ENCODE measurements at places on chromosomes 16 and 17.

GRCh38 chr16:11257131-11257938 lies 1.3 kb upstream of the SOCS1 start:
- H3K36me3 ChIP-seq = no peaks in the 10 kb centered on the region
- H3K27me3 ChIP-seq = no peaks in the 10 kb centered on the region
- H3K27ac ChIP-seq = peak overlapping the region; percentile 95
- peak overlapping the region; percentile 81 for H3K4me3 ChIP-seq

DNA sequence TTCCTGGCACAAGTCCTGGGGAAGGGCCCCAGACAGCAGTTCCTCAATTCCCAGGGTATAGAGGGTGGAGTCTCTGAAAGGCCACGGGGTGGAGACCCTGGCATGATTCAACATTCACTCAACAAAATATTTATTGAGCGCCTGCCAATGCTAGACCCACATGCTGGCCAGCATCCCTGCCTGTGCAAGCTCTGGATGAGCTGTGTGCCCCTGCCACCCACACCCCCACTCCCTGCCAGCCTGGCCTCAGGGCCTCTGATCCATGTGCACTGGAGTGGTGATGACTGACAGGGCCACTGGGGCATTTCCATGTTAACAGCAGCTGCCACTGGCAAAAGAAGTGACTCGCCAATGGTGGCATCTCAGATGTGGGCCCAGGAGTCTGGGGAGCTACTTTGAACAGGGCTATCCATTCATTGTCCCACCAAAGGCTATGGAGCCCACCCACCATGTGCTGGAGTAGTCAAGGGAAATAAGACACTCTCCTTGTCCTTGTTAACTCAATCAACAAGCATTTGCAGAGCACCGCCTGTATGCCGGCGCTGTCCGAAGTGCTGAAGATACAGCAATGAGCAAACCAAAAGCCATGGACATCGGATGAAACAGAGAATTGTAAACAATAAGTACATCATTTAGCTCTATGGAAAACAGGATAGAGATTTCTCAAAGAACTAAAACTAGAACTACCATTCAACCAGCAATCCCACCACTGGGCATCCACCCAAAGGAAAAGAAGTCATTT lies 3.0 kb upstream of the PRSS22 start:
- no peak overlapping the region for H3K4me3 ChIP-seq
- H3K36me3 ChIP-seq = peaks cover 2% of the 10 kb centered on the region
- peaks cover 8% of the 10 kb centered on the region for H3K4me1 ChIP-seq
- no peak for DNase-seq

GRCh38 chr16:23482778-23483177 lies 27.5 kb downstream of the GGA2 start:
- no peaks in the 10 kb centered on the region for H3K4me1 ChIP-seq
- no peak overlapping the region for H3K27ac ChIP-seq
- no peak for DNase-seq
- H3K36me3 ChIP-seq = peaks cover 5% of the 10 kb centered on the region

DNA sequence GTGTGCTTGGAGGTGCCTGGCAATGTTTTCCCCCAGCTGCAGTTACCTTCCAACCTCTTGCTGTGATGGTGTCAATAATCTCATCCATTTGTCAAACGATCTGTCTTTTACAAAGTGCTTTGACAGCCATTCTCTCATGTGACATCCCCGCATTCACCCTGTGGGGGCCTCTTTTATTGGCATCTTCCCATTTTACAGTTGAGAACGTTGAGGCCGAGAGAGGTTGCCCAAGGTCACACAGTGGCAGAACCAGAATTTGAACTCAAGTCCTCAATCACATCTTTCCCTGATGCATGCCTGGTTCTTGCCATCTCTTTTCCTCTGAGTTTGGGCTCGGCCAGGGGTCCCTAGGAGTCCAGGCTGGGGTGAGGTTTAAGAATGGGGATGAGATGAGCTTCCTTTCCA lies 1.5 kb downstream of the TAOK2 start:
- no peaks in the 10 kb centered on the region for H3K27me3 ChIP-seq
- peak overlapping the region; percentile 50 for H3K4me3 ChIP-seq
- H3K27ac ChIP-seq = peak overlapping the region; percentile 77
- DNase-seq = no peak
- peaks cover 7% of the 10 kb centered on the region for H3K36me3 ChIP-seq

- H3K4me1 ChIP-seq = no peaks in the 10 kb centered on the region
- no peaks in the 10 kb centered on the region for H3K36me3 ChIP-seq
- no peaks in the 10 kb centered on the region for H3K27me3 ChIP-seq
- H3K27ac ChIP-seq = no peak overlapping the region
- no peak for DNase-seq
- no peak overlapping the region for H3K4me3 ChIP-seq
Measured at GRCh38 chr17:33560165-33560564, 267.1 kb upstream of the ASIC2 start.

DNA sequence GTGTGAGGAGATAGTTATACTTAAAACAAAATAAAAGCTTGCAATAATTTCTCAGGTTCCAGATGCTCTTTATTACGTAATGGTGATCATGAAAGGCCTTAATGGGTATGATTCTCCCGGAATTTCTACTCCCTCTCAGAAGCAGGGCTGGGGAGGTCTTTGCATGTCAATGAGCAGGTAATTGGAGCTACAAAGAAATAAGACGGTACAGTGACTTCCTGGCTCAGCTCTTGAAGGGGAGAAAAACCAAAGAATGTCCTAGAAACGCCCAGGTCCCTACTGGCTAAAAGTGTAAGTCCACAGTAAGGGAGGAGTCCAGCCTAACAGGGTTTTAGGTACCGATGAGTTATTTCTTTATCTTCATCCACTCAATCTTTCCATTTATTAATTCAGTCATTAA lies 390.9 kb downstream of the TMEM114 start:
- no peaks in the 10 kb centered on the region for H3K36me3 ChIP-seq
- H3K4me1 ChIP-seq = no peaks in the 10 kb centered on the region
- no peak overlapping the region for H3K4me3 ChIP-seq
- H3K27me3 ChIP-seq = no peaks in the 10 kb centered on the region
- H3K27ac ChIP-seq = no peak overlapping the region

DNA sequence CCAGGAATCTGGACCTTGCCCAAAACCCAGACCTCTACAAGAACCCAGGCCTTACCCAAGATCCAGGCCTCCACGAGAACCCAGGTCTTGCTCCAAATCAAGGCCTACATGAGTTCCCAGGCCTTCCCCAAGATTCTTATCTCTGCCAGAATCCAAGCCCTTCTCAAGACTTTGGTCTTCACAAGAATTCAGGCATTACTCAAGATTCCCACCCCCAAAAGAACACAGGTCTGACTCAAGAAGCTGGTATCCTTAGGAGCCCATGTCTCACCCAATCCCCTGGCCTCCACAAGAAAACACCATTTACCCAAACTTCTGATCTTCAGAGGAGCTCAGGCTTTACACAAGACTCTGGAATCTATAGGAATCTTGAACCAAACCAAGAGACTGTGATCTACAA lies 2.6 kb downstream of the SPEM3 start:
- H3K4me3 ChIP-seq = no peak overlapping the region
- H3K27me3 ChIP-seq = no peaks in the 10 kb centered on the region
- no peaks in the 10 kb centered on the region for H3K4me1 ChIP-seq
- no peak for DNase-seq

- no peaks in the 10 kb centered on the region for H3K36me3 ChIP-seq
- H3K27me3 ChIP-seq = no peaks in the 10 kb centered on the region
- no peak for DNase-seq
- H3K4me1 ChIP-seq = peaks cover 2% of the 10 kb centered on the region
- H3K27ac ChIP-seq = no peak overlapping the region
Measured at GRCh38 chr16:75383141-75383540, 50.2 kb downstream of the CFDP1 start.

DNA sequence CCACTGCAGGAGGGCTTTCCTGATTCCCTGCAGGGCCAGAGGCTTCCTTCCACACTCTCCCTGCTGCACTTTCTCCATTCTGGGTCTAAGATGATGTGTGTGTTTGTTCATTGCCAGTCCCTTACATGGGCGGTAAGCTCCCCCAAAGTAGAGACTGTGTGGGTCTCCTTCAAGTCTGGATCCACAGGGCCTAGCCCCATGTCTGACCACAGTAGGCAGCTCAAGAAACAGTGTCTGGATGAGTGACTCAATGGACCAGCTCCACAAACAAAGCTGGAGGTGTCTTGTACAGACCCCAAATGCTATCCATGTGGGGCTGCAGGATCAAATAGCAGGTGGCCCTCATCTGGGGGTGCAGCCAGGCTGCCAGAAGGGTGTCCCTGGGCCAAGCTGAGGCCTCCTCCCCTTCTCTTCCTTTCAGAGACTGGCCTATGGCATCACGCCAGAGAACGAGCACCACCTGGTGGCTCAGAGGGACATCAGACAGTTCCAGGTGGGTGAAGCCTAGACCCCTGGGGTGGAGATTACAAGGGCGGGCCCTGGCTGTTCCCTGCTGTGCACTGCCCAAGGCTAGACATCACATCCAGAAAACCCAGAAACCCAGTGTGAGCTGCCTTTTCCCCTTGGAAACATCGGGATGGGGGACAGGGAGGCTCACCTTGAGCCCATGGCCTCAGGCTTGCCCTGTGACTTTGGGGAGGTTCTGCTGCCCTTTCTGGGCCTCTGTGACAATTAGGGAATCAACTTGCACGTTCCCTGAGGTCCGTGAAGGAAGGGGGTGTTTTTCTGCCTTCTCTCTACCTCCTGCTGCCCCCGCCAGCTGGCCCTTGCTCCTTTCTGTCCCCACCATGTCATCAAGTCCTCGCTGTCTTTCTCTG lies 45.9 kb downstream of the SLC6A2 start:
- H3K27ac ChIP-seq = no peak overlapping the region
- no peaks in the 10 kb centered on the region for H3K27me3 ChIP-seq
- no peaks in the 10 kb centered on the region for H3K4me1 ChIP-seq
- no peak overlapping the region for H3K4me3 ChIP-seq
- DNase-seq = peak; percentile 66

- H3K27ac ChIP-seq = no peak overlapping the region
- DNase-seq = no peak
- H3K27me3 ChIP-seq = no peaks in the 10 kb centered on the region
- no peaks in the 10 kb centered on the region for H3K4me1 ChIP-seq
Measured at GRCh38 chr16:11117576-11118211, 138.3 kb downstream of the SOCS1 start.

DNA sequence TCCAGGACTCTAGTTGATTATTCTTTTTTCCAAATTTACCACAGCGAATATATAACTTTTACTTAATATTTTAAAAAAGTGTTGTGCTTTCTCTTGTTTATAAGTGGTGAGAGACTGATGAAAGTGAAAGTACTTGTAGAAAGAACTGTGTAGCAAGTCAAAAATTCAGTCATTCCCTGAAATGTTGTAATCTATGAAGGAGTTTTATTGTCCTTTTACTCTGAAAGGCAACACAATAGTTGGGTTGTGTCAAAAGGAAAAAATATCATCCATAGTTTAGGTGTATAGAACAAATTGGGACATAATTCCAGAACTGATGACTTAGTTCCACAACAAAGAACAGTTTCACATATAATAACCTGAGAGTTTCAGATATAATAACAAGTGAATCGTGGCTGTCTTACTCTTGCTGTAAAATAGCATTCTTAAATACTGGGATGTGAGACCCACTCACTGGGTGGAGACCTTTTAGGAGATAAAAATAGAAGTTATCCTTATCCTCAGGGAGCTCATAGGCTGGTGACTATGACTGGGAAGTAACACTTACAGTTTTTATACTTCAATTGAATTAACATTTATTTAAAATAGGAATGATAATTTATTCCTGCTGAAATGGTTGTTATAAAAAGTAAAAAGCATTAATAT lies 20.6 kb downstream of the CYB5B start:
- peaks cover 4% of the 10 kb centered on the region for H3K36me3 ChIP-seq
- peaks cover 10% of the 10 kb centered on the region for H3K4me1 ChIP-seq
- H3K4me3 ChIP-seq = no peak overlapping the region
- H3K27ac ChIP-seq = no peak overlapping the region

GRCh38 chr17:72118335-72119076 lies 2.3 kb upstream of the SOX9 start:
- H3K4me3 ChIP-seq = no peak overlapping the region
- H3K4me1 ChIP-seq = peaks cover 11% of the 10 kb centered on the region
- no peak overlapping the region for H3K27ac ChIP-seq
- DNase-seq = peak; percentile 66
- H3K27me3 ChIP-seq = no peaks in the 10 kb centered on the region
- H3K36me3 ChIP-seq = no peaks in the 10 kb centered on the region

DNA sequence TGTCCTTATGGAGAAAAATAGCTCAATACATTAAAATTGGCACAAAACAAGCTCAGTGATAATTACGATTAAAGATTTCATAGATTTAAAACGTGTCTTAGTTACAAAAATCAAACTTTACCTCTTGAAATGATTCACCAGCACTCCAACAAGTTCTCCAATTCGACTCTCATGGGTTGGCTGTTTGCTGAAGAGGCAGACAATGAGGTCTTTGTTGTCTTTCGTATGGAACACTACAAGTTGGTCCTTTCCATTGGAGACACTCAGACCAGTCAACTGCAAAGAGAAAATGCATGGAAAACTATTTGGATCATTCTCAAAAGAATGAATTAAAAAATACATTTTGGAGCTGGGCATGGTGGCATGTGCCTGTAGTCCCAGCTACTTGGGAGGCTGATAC lies 118.2 kb downstream of the CDK5R1 start:
- H3K4me3 ChIP-seq = no peak overlapping the region
- H3K27ac ChIP-seq = no peak overlapping the region
- H3K4me1 ChIP-seq = no peaks in the 10 kb centered on the region

- H3K36me3 ChIP-seq = no peaks in the 10 kb centered on the region
- peak overlapping the region; percentile 71 for H3K27ac ChIP-seq
- DNase-seq = no peak
- 0 out of 2 replicates have a peak, but pooled peaks cover 4% of the 10 kb centered on the region for H3K4me1 ChIP-seq
Measured at GRCh38 chr16:4182581-4183236, 59.2 kb downstream of the SRL start.

GRCh38 chr16:66695471-66695934 lies 1.0 kb downstream of the CMTM4 start:
- H3K36me3 ChIP-seq = no peaks in the 10 kb centered on the region

- no peak overlapping the region for H3K27ac ChIP-seq
- no peaks in the 10 kb centered on the region for H3K27me3 ChIP-seq
- DNase-seq = no peak
- H3K36me3 ChIP-seq = no peaks in the 10 kb centered on the region
- H3K4me1 ChIP-seq = no peaks in the 10 kb centered on the region
- no peak overlapping the region for H3K4me3 ChIP-seq
Measured at GRCh38 chr16:86074651-86075487, 175.9 kb downstream of the IRF8 start.

- no peaks in the 10 kb centered on the region for H3K27me3 ChIP-seq
- H3K27ac ChIP-seq = no peak overlapping the region
- DNase-seq = no peak
- H3K4me3 ChIP-seq = no peak overlapping the region
- no peaks in the 10 kb centered on the region for H3K36me3 ChIP-seq
Measured at GRCh38 chr16:9844361-9844760, 337.9 kb downstream of the GRIN2A start.

Measured in Caco-2 (cell line).